ENCODE measurements at places on chromosomes 3 and 15. TPM values are rescaled to one million over a fixed set of nuclear protein-coding genes. Genes with fewer than 3 reads are reported as not detected.

Gene TXNRD3
- 7.4 TPM for total RNA-seq

Gene HSPBAP1
- 3.7 TPM for total RNA-seq

Gene TRPM7
- 30.8 TPM for total RNA-seq

Gene GOLGA6B
- total RNA-seq: not detected

Gene DYNC1LI1
- total RNA-seq: 48.1 TPM

Gene SYNPR
- total RNA-seq: not detected

Gene NDUFAF3
- total RNA-seq: 54.3 TPM

Gene MOBP
- not detected for total RNA-seq

Gene TRIM42
- total RNA-seq: not detected

Gene NMNAT3
- not detected for total RNA-seq

Gene AHSG
- not detected for total RNA-seq

Gene PPARG
- total RNA-seq: 1.3 TPM

Gene PRSS50
- total RNA-seq: not detected

Gene SLC12A1
- not detected for total RNA-seq

Gene GOLGA8O
- total RNA-seq: not detected

Gene GABRR3
- total RNA-seq: not detected

Gene CILP
- total RNA-seq: not detected

Gene KCNMB3
- total RNA-seq: 0.13 TPM

Gene ZNF445
- total RNA-seq: 5.8 TPM

Gene LYZL4
- total RNA-seq: not detected

Gene SKOR1
- total RNA-seq: not detected

Gene NEK11
- total RNA-seq: 6.3 TPM

Gene EEF1AKMT4
- total RNA-seq: 3.2 TPM

Gene C3orf20
- total RNA-seq: not detected

Gene HRG
- not detected for total RNA-seq

Gene LOXL1
- 8.3 TPM for total RNA-seq

Gene FILIP1L
- 27.0 TPM for total RNA-seq

Gene SAMMSON
- not detected for total RNA-seq

Gene GCNT3
- 0.13 TPM for total RNA-seq

All from SJSA1 (cell line).